ENCODE measurements at places on chromosomes 12 and 14. TPM values are rescaled to one million over a fixed set of nuclear protein-coding genes. Genes with fewer than 3 reads are reported as not detected.

Gene SMCO2
- total RNA-seq = not detected

Gene PTGR2
- total RNA-seq = 19.0 TPM

Gene NOVA1
- total RNA-seq = 4.4 TPM

Gene SLCO1B1
- total RNA-seq = not detected

Gene FOXA1
- total RNA-seq = not detected

Gene NKX2-8
- not detected for total RNA-seq

Gene LUM
- 35.7 TPM for total RNA-seq

Gene HPD
- 2.9 TPM for total RNA-seq

Measured in psoas muscle (tissue), 8 donors.